Fibroblast of skin of back (primary cell): ENCODE measurements at places on chromosomes 1 and 21.

GRCh38 chr1:116290085-116290705 lies 82.8 kb upstream of the ATP1A1 start:
- no peak for DNase-seq

DNA sequence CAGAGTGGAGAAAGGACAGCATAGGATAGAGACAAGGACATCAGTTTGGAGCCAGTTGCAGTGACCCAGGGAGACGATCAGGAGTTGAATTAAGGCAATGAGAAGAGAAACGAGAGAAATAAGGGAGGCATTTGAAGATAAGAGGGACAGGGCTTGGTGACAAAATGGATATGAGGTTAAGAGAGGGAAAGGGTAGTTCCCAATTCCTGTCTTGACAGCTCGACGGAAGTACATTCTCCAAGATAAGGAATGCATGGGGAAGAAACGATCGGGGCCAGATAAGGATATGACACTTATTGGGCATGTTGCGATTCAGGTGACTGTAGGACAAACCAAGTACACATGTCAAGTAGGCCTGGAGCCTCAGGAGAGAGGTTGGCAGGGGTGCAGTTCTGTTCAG lies 18.7 kb upstream of the KCNN3 start:
- DNase-seq: no peak

- DNase-seq: peak; percentile 87
Observed at GRCh38 chr21:34027721-34028461, 45.5 kb upstream of the MRPS6 start.

GRCh38 chr1:156639601-156640101 lies 2.3 kb upstream of the BCAN start:
- no peak for DNase-seq

- peak; percentile 40 for DNase-seq
Observed at GRCh38 chr1:204348722-204349121, 11.0 kb downstream of the PLEKHA6 start.

DNA sequence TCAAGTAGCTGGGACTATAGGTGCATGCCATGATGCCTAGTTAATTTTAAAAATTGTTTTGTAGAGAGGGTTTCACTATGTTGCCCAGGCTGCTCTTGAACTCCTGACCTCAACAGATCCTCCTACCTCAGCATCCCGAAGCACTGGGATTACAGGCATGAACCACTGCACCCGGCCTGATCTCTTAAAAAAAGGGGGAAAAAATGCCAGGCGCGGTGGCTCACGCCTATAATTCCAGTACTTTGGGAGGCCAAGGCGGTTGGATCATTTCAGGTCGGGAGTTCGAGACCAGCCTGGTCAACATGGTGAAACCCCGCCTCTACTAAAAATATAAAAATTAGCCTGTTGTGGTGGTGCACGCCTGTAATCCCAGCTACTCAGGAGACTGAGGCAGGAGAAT lies 13.2 kb downstream of the AVPR1B start:
- no peak for DNase-seq

- peak; percentile 7 for DNase-seq
Observed at GRCh38 chr1:168786476-168787330, 57.7 kb upstream of the DPT start.

GRCh38 chr1:93695411-93696005 lies 13.9 kb upstream of the BCAR3 start:
- no peak for DNase-seq

GRCh38 chr21:29710498-29710897 lies 229.3 kb downstream of the GRIK1 start:
- DNase-seq: no peak

DNA sequence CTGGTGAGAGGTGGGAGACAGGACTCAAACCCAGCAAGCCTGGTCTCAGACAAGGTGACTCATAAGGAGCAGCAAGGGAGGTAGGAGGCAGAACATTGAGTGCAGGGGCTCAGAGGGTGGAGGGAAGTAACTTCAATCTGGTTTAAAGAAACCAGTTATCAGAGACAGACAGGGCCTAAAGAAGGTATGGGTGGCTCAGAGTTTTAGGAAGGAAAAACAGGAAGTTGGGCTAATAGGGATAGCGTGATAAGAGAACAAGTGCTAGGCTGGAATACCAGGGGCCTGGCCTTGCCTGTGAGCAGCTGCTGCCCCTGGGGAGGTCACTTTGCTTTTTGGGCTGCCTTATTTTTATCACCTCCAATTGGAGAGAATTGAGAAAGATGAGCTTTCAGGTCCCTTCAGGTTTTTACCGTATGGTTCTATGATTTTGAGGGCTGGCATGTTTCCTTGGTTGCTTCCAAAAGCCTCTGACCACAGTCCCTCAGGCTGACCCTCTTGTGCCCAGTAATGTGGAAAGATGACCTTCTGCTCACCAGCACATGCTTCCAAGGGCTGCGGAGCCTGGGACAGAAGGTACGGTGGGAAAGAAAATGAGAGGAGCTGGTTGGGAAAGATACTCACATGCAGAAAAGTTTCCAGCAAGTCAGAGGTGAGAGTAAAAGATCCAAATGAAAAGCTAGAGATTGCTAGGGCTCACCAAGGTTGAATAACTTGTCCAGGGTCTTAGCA lies 77.0 kb downstream of the DDR2 start:
- no peak for DNase-seq

- peak; percentile 48 for DNase-seq
Observed at GRCh38 chr1:51956528-51957509, 33.7 kb downstream of the RAB3B start.

DNA sequence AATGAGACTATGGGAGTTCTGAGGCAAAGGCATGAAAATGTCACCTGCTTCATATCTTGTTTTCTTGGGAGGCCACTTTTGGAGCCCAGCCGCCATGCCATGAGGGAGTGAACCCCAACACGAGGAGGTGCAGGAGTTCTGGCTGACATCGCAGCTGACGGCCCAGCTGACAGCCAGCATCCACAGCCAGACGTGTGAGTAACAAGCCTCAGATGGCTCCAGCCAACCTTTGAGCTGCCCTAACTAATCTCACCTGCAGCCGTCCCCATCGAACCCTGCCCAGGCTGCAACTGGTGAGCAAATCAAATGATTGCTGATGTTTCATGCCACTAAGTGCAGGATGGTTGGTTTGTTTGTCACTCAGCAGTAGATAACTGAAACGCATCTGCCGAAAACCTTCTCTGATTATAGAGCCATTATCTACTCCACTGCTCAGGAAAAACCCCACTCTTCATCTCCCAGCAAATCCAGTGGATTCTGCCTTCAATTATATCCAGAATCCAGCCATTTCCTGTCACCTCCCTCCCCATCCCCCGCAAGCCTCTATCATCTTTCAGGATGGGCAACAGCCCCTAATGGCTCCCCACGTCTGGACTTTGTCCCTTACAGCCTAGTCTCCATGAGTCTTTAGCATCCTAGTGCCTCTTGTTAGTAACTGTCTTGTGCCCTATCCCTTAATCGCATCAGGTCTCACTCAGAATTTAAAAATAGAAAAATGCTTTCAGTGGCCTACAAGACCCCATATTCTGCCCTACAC lies 18.5 kb upstream of the RAB4A start:
- no peak for DNase-seq

- no peak for DNase-seq
Observed at GRCh38 chr1:201655910-201656309, 117.0 kb downstream of the NAV1 start.

GRCh38 chr1:11479375-11479979 lies 522 bp downstream of the DISP3 start:
- no peak for DNase-seq

DNA sequence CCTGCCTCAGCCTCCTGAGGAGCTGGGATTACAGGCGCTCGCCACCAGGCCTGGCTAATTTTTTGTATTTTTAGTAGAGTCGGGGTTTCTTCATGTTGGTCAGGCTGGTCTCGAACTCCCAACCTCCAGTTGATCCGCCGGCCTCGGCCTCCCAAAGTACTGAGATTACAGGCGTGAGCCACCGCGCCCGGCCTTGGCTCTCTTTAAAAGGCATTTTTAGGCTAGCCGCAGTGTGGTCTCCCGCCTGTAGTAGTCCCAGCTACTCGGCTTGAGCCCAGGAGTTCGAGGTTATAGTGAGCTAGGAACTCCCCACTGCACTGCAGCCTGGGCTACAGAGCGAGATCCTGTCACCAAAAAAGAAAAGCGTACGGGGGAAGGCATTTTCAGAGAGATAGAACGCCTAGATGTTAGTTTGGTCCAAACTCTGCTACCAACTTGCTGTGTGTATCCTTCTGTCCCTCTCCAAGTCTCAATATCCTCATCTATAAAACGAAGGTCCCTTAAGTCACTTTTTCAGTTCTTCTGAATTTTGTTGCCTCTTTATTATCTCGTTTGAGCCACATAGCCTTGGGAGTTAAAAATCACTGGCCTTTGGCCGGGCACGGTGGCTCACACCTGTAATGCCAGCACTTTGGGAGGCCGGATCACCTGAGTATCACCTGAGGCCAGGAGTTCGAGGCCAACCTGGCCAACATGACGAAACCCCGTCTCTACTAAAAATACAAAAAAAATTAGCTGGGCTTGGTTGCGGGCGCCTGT lies 734 bp downstream of the MED18 start:
- peak; percentile 41 for DNase-seq

DNA sequence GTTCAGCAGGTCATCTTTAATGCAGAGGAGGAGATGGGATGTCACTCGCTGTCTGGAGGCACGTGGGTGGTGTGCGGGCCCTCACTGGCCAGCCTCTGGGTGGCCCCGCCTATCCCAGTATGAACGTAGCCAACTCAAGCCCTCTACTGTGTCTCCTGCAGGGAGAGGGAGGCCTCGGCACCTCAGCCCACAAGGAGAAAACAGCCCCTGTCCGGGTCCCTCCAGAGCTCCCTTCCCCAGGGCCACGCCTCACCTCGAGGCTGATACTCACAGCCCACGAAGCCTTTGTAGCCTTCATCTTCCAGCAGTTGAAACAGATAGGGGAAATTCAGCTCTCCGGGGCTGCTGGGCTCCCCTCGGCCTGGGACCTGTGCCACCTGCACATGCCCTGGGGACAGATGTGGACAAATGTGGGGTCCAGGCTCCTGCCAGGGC lies 2.6 kb downstream of the HYI start:
- no peak for DNase-seq
